ENCODE measurements at places on chromosomes 6 and 20.

DNA sequence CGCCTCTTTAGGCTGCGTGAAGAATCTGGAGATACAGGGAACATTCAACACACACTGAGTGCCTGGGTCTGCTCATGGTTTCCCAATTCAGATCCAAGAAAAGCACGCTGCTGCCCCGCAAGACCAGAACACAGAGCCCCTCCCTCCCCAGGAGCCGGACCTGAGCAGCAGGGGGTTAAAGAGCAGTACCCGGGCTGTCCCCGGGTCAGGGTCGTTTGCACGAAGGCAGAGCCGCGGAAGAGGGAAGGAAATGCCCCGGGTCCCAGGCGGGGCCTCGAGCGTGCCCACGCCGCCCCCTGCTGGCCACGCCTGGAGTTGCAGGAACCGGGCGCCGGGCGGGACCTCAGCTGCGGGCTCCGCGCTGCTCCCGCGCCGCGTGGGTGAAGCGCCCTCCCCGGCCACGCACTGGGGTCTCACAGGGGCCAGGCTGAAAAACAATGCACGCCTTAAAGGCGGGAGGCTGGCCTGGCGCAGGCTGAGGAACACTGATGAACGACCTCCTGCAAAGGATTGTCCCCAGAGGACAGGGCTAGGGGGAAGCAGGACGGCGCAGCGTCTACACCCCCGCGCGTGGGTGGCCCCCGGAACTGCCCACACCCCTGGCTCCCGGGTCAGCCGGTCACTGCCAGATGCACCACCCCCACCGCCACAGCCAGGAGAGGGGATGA is 48.9 kb downstream of the ANKRD60 start:
- DNase-seq, result no peak

DNA sequence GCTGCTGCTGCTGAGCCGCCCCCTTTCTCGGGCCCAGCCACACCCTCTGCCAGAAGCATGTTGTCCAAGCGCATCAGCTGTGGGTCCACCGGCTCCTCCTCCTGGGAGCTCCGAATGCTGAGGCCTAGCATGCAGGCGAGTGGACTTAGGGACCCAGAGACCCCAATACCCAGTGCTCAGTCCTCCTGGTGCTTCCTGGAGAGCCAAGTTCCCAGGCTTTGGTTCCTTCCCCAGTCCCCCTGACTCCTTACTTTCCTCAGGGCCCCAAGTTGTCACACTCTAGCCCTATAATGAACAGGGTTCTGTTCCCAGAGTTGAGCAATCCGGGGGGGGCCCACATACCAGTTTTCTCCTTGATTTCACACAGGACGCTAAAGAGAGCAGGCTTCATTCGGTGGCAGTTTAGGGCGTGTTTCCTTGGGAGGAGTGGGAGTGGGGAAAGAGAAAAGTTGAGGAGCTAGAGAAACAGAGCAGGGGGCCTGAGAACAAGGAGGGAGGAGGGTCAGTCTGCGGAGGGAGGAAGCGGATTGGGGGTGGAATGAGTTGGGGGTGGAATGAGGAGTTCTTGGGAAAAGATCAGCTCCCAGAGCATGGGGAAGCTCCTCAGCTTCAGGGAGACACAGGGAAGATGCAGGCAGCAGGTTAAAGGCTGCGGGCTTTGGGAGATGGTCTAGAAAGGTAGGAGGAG is 1.5 kb downstream of the PBX2 start:
- DNase-seq, result no peak

DNA sequence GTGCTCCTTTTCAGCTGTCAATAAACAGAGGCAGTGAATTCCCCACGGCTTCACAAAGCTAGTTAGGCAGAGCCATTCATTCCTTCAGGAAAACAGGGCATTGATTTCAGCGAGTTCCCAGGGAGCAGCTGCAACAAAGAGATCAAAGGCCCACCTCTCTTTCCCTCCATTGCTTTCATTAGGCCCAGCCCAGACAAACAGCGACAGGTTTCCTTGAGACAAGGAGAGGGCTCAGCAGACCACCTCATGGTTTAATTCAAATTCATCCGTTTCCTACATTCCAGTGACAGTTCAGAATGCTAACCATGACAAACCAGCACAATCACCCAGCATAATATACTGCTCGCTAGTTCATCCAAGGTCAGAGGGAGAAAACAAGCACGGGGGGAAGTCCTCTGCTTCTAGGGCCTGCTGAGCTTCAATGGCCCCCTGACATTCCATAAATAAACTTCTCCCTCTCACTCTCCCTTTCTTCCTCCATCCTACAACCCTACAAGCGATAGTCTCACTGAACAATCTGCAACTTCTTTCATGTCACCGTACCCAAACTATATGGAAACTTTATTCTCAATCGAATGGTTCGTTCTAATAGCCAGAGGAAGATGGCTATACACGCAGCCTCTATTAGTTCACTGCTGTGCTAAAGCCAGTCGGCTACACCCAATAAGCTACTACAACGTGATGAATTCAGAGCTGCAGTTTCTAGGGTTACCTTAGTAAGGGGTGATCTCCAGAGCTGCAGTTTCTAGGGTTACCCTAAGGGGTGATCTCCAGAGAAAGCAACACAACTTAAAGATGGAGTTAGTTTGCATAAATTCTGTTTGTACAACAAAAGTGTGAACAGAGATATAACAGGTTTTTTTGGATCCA is 34.7 kb downstream of the PLAGL1 start:
- no peak for DNase-seq

DNA sequence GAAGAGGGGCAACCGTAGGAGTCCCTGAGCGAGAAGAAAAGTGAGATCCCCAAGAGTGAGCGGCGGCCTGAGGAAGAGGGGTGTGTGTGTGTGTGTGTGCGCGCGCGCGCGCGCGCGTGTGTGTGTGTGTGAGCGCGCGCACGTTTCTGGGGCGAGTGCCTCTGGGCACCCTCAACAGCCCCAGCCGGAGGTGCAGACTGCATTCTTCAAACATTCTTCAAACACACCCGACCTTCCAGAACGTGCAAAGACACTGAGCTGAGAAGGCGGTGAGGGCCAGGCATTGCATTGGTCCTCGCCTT is 76.2 kb upstream of the FOXP4 start:
- DNase-seq, result no peak

GRCh38 chr20:63471981-63472831 is at the start of gene KCNQ2:
Gene KCNQ2, minus strand, starts transcription at chr20:63472655. Its CDS starts 192 bp downstream, at chr20:63472463.
- DNase-seq, result no peak

GRCh38 chr6:149235130-149235561 is 82.4 kb upstream of the TAB2 start:
- peak; percentile 93 for DNase-seq

- peak; percentile 12 for DNase-seq
These were observed 40.8 kb downstream of the ZFAND3 start for GRCh38 chr6:37860226-37860839.

GRCh38 chr6:40799296-40800140 is 212.4 kb upstream of the LRFN2 start:
- no peak for DNase-seq

GRCh38 chr20:5327356-5327755 is 10.6 kb upstream of the PROKR2 start:
- no peak for DNase-seq

GRCh38 chr6:153167061-153167891 is 36.2 kb upstream of the RGS17 start:
- no peak for DNase-seq

DNA sequence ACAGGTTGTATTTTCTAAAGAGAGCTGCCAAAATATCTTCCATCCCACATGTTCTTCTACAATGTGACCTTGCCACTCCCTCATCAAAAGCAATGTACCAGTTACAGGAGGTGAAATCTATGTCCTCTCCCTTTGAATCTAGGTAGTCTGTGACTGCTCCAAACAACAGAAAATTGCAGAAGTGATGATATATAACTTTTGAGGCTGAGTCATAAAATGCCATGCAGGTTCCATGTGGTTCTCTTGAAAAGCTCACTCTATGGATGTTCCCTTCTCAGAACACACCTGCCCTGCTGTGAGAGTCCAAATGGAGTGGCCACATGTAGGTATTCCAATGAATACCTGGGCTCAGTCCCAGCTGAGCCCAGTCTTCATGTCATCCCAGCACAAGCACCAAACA is 16.9 kb upstream of the PHIP start:
- no peak for DNase-seq

DNA sequence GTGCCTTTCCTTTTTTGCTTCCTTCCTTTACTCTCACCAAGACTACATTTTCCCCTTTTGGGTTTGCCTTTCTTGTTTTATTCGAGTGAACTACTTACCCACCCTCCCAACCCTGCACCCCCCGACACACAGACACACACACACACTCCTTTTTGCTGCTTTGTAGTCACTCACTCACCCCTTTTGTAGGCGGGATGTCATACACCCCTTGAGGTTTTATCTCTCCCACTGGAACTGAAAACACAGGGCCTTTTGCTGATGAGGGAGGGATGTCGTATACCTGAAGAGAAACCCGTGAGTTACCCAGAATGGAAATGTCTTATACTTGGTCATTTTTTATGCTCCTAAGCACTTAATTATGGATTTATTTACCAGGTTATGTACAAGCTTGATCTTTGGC is 40.3 kb downstream of the NEDD9 start:
- DNase-seq, result no peak

DNA sequence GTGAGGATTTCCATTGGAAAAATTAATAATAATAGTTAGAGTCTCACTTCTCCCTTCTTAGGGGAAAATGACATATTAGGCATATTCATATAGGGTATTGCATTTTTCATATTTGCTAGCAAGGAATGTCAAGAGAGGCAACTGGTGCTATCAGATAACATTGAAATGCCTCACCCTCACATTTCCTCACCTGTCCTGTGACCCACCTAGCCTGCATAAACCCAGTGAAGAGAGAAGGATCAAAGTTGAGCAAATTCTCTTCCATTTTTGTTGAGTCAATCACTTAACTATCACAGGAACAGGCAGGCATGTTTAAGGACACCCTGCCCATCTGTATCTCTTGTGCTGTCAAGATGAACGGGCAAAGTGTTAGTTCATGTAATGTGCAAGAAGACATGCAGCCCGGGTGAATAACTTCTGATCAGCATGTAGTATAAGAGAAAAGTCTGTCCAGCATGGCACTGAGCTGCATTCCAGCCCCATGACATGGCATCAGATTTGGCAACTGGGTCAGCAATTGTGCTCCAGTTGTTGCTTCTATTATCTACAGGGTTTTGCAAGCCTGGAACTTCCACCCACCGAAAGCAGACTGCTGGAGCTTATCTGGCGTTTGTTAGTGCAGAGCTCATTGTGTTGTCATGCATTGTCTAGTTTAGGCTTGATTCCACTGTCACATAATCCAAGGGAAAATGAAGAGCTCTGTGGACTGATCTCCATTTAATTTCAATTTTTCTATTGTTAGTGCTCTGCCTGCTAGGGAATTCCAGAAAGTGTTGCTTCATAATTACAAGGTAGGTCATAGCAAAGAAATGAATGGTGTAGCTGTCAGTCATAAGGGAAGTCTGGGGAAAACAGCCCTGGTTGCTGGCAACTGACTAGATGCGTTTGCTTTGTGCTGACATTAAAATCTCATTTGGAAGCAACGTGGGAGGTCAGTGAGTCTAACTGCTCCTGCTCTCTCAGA is 138.4 kb upstream of the TNFAIP3 start:
- DNase-seq, result no peak

DNA sequence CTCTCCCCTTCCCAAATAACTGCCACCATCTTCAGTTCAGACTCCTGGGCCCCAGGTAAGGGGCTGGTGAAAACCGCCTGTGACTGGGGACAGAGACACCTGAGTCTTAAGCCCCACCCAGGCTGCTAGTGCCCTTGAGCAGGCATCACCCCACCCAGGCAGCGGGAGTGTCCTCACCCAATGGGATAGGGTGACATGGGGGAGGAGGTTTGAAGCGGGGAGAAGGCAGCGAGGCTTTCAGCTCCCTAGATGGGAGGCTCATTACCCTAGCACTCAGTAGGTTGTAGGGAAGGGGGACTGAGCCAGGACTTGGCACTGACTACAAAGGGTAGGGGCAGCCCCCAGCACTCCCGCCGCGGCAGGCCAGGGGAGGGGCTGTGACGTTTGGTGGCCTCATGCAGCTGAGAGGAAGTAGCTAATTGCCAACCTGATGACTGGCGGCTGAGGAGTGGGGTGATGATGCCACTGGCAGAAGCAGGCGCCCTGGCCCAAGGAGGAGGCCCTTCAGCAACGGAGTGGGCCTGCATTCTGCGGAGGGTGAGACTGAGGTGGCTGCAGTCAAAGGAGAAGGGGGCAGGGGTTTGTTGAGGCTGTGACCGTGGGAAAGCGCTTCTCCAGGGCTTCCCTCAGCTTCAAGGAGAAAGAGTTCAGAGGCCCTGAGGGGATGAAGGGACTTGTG is 126.9 kb downstream of the MRPL14 start:
- DNase-seq, result peak; percentile 66

GRCh38 chr20:37160683-37161082 is 18.4 kb upstream of the RPN2 start:
- no peak for DNase-seq

DNA sequence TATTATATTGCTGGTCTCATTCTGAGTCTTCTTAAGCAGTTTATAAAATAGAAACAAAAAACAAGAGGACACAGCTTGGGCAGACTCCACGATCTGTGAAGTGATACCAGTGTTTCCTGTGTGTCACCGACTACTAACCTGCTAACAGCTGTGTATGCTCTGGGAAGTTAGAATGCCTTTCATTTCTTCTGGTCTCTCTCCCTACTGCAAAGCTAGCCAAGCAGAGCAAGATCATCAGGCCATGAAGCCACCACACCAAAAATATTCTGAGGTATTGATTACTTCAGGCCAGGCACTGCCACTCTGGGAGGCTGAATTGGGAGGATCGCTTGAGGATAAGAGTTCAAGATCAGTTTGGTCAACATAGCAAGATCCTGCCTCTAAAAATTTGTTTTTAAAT is 46.9 kb upstream of the SMIM29 start:
- no peak for DNase-seq

GRCh38 chr20:49589747-49590146 is 21.8 kb upstream of the PTGIS start:
- no peak for DNase-seq

- DNase-seq, result no peak
These were observed 83.9 kb downstream of the GRIK2 start for GRCh38 chr6:101477436-101477835.

- DNase-seq, result peak; percentile 14
These were observed 771 bp downstream of the ARFRP1 start for GRCh38 chr20:63706852-63707557.

GRCh38 chr6:130841128-130841728 is 14.0 kb downstream of the SMLR1 start:
- peak; percentile 19 for DNase-seq

DNA sequence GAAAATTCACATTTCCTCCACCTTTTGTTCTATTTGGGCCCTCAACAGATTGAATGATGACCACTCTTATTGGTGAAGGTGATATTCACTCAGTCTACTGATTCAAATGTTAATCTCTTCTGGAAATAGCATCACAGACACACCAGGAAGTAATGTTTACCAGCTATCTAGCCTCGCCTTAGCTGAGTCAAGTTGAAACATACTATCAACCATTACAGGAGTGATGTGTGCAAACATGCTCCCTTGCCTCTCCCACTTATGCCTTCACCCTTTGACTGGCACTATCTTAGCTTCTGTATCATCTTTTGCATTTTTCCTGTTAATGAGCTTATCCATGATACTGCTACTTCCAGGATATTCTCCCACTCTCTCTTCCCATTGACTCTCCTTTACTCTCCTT is 191.9 kb downstream of the CENPW start:
- DNase-seq, result no peak
